ENCODE measurements at places on chromosomes 7 and 10.

- no peak for DNase-seq
Measured at GRCh38 chr7:73496626-73497025, 25.5 kb downstream of the BAZ1B start.

- DNase-seq = no peak
Measured at GRCh38 chr7:128890306-128891109, 20.0 kb downstream of the KCP start.

- no peak for DNase-seq
Measured at GRCh38 chr7:120395526-120396019, 122.6 kb downstream of the KCND2 start.

DNA sequence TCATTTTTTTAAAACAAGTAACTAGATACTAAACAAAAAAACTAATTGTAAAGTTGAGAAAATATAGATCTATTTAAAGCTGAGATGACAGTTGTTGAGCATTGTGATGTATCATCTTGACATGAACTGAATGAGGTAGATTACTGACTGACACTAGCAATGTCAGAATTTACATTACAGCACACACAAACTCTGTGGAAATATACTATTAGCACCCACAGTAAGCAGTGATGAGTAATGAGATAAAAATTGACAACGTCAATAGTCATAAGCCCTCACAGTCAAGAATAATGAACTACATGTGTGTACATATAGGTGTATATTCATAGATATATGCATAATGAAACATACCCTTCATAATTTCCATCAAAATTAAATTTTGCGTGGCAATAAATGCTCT is 368.4 kb downstream of the TFEC start:
- no peak for DNase-seq

- DNase-seq = no peak
Measured at GRCh38 chr7:44634839-44635591, 28.6 kb downstream of the OGDH start.

GRCh38 chr7:26858735-26859134 is 5.7 kb downstream of the SKAP2 start:
- DNase-seq = no peak

DNA sequence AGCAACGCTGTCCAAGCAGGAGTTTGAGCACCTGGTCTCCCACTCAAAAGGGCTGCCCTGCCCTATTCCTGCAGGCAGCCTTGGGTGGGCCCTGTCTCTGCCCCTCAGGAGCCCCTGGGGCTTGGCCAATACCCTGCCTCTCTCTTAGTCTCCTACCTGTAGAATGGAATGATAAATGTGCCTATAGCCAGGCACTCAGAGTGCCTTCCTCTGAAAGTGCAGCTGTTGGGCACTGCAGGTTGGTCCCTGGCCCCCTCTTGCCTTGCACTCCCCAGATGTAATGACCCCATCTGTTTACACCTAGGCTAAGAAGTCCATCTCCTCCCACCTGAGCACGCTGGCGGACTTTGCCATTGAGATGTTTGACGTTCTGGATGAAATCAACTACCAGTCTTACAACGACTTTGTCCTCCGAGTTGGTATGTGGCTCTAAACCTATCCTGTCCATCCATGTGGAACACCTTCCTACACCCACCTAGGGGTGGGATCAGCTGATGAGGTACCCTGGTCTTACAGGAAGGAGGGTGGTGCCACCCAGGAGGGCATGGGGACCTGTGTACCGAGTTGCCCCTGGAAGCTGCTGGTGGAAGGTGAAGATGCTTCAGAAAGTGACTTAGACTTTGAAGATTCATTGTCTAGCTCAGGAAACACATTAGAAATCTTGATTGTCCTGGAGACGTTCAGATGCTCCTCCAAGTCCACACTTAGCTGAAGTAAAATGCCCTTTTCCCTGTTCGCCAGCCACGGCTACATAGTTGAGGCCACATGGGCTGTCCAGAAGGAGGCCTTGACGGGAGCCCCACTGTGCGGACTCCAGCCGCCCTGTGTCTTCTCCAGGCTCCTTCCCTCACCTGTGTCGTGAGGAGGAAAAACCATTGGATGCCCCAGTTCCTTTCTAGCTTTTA is 134.1 kb downstream of the ADCY1 start:
- no peak for DNase-seq

DNA sequence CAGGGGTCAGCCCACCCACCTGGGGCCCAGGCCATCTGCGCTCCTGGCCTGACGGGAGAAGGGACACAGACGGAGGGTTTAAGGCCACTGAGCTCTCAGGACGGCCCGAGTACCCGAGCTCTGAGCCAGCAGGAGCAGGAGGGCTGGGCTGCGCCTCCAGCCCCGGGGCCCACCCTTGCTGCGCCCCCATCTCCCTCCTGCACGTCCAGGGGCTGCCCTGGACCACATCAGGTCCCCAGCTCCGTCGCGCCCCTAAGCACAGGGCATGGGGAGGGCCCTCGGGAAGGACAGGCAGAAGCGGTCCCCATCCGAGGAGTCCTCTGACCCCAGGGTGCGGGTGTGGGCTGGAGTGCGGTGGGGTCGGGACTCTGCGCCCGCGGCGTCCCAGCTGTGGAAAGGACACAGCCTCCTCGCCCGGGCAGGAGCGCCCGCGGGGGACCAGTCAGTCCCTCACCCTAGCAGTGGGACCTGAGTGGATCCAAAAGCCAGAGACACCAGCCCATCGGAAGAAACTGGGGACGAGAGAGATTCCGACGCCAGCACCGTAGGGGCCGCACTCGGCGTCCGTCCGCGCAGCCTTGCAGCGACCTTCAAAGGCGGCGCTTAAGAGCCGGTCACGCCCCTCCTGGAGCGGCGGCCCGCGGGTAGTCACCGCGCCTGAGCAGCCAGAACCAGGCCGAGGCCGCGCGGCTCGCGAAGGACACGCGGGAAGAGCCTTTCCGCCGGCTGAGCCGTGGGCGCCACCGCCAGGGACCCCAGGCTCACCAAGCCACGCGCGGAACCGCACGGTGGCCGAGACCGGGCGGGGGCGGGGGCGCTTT is 15.9 kb downstream of the CAMK2B start:
- DNase-seq = peak; percentile 31

DNA sequence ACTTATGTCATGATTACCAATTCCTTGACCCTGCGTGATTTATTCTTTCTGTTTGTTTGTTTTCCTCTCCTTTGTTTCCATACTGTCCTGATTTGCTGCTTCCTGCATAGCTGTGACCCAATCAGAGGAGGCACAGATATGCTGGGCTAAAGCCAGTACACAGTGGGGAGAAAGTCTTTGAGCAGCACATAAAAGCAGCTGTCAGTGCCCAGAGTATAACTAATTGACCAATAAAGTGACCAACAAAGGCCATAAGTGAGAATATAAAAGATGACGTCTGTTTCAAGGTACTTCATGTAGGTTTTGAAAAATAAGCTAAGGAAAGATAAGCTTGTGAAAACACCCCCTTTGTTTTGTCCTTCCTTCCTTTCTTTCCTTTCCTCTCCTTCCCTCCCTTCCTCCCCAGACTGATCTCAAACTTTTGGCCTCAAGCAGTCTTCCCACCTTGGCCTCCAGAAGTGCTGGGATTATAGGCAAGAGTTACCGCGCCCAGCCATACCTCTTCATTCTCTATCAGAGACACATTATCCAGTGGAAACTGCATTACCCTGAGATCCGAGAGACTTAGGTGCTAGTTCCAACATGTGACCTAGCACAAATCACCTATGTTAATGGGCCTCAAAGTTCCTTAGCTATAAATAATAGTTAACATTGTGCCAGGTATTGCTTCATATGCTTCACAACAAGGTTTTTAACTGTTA is 17.0 kb downstream of the BCAP29 start:
- no peak for DNase-seq

- DNase-seq = no peak
Measured at GRCh38 chr10:129832573-129833467, 131.3 kb downstream of the EBF3 start.

GRCh38 chr7:23531050-23531793 is 559 bp downstream of the TRA2A start:
- DNase-seq = peak; percentile 6

GRCh38 chr10:28479927-28480627 is 52.8 kb upstream of the WAC start:
- DNase-seq = no peak

DNA sequence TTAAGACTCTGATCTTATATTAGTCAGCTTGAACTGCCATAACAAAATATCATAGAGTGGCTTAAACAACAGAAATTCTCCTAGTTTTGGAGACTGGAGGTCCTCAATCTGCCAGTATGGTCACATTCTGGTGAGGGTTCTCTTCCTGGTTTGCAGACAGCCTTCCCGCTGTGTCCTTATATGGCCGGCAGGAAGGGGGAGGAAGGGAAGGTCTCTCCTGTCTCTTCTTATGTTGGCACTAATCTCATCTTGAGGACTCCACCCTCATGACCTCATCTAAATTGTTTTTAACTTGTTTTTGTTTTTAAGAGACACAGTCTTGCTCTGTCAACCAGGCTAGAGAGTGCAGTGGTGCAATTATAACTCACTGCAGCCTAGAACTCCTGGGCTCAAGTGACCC is 53.1 kb downstream of the VPS41 start:
- no peak for DNase-seq

- no peak for DNase-seq
Measured at GRCh38 chr10:127978481-127978880, 71.6 kb downstream of the PTPRE start.

DNA sequence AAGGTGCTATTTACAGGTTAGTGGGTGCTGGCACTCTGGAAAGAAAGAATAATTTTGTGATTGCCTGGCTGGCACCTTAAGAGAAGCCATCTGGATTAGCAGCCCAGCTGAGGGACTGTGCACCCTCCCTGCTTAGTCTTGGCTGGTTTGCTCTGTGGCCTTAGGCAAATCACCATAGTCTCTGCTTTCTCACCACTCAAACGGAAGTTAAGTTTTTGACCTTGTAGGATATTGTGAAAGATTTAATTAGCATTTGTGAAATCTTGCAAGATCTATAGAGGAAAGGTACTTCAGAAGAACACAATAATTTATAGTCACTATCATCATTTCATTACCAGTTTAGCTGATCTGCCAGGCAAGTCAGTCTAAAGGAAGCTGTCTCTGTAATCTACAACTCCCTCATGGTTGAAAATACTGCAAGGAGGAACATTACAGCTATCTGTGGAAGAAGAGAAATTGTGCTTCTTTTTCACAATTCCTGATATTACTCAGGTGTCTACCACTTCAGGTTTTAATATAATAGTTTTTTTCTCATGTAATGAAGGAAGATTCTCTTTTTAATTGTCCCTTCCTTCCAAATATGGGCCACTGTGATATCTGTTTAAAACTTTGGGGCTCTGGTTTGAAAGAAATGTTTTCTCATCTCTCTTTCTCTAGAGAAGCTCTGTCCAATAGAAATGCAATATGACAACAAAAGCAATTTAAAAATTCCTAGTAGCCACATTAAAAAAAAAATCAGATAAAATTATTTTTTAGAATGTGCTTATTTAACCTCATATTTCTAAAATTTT is 219.6 kb downstream of the PTEN start:
- no peak for DNase-seq

DNA sequence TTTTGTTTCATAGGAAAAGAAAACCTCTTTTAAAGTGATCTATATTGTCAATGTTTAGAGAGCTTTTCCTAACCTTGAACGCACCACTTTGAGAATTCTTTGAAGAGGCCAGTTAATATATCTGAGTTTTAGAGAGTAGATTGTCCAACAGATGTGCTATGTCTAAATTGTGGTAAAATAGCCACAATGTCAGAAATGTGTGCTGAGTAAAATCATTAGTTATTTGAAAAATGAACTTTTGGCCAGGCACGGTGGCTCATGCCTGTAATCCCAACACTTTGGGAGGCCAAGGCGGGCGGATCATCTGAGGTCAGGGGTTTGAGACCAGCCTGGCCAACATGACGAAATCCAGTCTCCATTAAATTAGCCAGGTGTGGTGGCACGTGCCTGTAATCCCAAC is 61.6 kb upstream of the KIAA1217 start:
- DNase-seq = no peak

DNA sequence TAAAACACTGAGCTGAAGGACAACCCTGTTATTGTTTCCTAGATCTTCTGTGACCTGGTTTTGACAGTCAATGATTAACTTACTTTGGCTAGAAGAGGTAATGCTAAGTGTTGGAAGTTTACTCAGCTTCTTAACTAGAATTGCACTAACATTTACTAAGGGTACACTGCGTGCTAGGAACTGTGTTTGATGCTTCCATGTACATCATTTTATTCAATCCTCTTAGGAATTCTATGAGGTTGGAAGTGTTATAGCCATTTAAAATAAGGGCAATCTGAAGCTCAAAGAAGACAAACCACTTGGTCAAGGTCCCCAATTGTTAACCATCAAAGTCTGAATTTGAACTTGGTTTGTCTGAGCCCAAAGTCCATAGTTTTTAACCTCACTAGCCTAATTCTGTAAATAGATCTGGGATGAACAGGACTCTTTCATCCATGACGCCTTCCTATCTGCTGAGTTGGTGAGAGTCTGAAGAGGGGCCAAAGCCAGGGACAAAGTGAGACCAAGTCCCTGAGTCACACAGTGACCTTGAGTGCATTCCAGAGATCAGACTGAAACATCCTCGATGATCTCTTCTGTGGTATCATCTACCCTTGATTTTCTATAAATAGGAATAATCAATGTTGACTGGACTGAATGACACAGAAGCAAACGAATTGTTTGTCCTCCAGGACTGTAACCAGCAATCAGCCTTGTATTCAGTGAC is 29.2 kb upstream of the ZNRF2 start:
- DNase-seq = no peak

GRCh38 chr7:31664890-31665289 is 22.1 kb upstream of the PPP1R17 start:
- DNase-seq = no peak

GRCh38 chr7:64885520-64886240 is 17.4 kb upstream of the ZNF273 start:
- no peak for DNase-seq

- DNase-seq = no peak
Measured at GRCh38 chr7:70520611-70521010, 611.3 kb upstream of the GALNT17 start.

DNA sequence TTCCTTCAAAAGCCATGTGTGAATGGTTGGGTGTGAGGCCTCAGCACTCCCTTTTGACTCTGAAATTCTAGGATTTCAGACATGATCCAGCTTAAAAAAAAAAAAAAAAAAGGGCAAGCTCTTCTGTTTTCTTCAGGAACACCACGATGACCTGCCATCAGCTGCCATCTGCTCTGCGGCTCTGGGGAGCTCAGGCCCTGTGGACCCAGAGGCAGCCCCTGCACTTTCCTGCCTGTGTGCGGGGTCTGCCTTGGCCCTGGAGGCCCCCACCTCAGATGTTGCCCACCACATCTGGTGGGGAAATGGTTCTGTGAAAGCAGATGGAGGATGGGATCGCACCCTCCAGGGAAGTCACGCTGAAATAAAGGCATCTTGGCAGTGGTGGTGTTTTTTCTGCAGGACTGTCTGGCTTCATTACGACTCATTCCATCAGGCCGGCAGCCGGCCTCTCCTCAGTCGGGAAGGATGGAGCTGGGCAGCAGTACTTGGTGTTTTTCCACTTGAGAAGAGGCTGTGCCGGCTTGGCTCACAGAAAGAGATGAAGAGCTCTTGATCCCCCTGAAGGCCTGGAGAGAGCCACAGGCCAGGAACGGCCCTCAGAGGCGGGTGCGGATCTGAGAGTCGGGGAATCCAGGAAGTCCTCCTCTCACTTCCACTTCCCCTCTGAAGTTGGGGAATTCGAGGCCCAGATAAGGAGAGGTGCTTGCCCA is 66.1 kb upstream of the AQP1 start:
- no peak for DNase-seq

Data from stimulated activated CD4-positive, alpha-beta T cell treated with anti-CD3 and anti-CD28 coated beads, Interleukin-15, amount 100 ng/mL, for 1 hour (primary cell).